Kidney epithelial cell (primary cell): ENCODE measurements at places on chromosomes 7 and 10.

DNA sequence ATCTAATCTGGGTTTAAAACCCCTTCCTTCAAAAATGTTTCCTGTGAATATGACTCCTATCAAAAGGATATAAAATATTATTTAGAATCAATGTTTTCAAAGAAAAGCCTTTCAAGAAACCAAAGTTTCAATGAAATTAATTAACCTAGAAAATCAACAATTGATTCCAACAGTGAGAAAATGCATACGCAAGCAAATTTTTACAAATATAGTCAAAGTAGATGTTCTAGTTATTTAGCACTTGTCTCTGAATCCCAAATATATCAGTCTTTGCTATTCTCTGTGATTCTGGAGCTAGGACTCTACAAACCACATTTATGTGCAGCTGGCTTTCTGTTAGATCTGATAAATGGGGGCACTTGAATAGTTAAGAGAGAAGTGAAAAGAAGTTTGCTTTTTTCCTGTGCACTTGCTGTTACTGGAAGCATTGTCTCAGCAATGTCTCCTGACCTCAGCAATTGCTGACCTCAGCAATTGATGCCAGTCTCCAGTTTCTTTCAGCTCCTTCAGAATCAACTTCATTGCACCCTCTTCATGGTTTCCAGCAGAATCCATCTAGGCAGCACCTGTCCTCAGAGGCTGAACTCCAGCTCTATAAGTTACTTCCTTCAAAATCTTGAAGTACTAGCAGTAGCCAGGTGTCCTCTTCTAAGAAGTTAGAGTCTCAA, 879.9 kb upstream of the LRRN3 start:
- DNase-seq, result no peak

- no peak for DNase-seq
Observed at GRCh38 chr10:5465976-5466450, 33.4 kb downstream of the CALML5 start.

GRCh38 chr10:79132681-79133381, 64.1 kb downstream of the ZMIZ1 start:
- DNase-seq, result no peak

DNA sequence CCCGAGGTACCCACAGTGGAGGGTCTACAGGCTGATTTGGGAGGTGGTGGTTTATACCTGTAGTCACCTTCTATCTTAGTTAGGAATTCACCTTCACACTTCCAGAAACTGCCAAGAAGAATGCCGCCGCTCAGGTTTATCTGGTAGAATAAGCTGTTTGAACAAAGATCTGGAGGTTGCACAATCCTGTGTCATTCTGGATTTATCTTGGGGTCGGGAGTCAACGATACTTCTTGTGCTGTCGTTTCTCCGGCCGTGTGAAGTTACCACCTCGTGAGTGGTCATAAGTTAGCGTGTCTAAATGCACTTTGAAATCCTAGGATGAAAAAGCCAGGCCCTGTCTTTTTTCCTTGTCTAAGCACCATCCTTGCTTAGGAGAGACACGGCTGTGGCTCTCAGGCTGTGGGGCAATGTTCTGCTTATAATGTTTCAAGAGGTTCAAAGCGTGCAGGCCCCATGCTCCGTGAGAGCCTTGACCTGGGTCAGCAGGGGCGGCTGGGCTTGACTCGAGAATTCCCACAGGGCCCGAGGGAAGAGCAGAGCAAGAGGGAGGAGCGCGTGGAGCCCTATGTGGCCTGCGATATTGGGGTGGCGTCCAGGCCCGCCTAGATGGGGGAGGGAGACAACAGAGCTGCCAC, 35.5 kb downstream of the GRIFIN start:
- no peak for DNase-seq

- DNase-seq, result no peak
Observed at GRCh38 chr7:159027056-159027788, 117.4 kb downstream of the VIPR2 start.

DNA sequence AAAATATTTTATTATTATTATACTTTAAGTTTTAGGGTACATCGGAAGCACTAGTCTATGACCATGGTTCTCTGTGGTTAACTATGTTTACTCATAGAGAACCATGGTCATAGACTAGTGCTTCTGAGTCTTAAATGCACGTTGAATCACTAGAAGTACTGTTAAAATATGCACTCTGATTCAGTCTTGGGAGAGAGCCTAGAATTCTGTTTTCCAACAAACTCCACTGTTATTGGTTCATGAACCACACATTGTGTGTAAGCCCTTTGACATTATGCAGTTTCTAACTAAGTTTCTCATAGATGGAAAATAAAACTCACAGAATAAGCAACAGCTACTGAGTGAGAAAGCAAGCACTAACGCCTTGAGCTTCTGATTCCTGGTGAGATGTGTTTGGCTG, 1120.6 kb downstream of the SORCS1 start:
- peak; percentile 21 for DNase-seq

- DNase-seq, result no peak
Observed at GRCh38 chr10:100875484-100876166, 37.1 kb upstream of the SLF2 start.

GRCh38 chr7:20267482-20267881, 50.3 kb upstream of the MACC1 start:
- DNase-seq, result no peak

DNA sequence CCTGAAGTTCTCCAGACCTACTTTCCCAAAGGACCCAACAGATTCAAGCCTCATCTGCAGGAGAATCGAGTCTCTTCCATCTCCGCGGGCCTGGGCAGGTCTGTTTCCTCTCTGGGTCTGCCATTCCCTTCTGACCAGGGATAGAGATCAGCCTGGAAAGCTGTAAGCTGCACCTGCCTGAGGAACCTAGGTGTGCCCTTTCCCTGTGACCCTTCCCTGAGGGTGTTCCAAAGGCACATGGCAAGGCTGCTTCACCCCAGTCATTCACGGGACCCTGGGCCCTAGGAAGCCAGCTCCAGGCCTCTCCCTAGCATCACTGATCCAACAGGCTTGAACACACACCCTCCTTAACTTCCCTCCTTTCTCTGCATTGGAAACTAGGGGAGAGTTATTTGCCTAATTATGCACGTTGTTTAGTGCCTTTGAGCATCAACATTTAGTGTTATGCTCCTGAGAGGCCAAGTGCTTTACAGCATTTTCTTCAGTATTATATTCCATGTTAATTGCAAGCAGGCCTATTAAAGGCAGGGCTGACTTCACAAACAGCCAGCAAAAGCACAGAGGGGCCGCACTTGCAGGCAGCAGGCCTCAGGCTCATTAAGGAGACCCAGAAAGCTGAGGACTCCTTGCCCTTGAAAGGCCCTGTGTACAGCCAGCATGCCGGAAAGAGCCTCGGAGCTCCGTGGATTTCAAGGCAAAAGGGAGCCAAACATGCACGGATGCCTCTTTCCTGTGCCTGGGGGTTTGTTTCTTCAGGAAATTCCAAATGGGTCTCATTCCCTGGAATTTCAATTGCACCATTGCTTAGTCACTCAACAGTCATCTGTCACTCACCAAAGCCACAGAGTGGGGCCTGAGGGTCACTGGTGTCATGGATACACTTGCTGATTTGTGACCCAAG, 91.0 kb upstream of the FAM20C start:
- DNase-seq, result peak; percentile 67

DNA sequence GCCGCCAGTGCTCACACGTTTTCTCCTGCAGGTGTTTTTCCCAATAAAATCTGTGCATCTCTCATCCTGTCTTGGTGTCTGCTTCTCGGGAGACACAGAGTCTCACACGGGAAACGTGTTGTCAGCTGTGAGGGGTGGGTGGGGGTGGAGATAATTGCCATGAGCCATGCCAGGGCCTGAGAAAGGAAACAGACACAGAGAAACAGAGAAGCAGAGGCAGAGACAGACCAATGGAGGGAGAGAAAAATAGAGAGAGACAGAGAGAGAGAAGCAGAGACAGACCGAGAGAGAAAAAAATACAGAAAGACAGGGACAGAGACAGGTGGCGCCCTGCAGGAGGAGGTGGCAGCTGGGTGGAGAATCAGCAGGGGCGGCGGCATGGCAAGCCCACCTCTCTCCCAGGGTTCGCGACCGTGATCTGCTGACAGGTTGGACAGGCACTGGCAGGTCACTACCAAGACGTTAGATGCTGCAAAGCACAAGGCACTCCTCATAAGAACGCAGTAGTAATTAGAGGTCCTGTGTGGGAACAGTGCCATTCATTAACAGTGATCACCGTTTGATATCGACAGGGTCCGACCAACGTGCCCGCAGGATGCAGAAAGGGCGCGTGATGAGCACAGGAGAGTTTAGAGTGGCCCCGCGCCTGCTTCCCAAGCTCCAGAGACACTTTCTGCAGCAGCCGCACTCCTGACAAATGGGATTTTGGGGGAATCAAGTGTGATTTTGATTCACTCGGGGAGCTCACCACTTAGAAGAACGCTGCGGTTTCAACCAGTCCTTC, 70.5 kb upstream of the INSIG1 start:
- no peak for DNase-seq

GRCh38 chr7:106813705-106814305, 51.3 kb upstream of the PIK3CG start:
- no peak for DNase-seq

- DNase-seq, result no peak
Observed at GRCh38 chr7:133688483-133689239, 435.8 kb downstream of the EXOC4 start.

DNA sequence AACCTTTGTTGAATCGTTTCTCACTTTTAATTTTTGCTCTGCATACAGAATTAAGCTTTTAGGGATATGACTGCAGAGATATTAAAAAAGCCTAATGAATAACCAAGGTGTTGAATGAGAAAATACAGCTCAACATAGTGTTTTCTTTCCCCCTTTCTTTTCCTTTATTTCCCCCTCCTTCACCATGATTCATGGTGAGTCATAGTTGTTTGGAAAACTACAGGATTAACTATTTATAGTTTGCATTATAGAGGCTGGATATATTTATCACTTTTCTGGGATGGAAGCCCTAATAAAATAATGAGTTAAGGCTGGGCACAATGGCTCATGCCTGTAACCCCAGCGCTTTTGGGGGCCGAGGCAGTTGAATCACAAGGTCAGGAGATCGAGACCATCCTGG, 115.0 kb downstream of the DNAJB9 start:
- DNase-seq, result no peak

- no peak for DNase-seq
Observed at GRCh38 chr7:30977896-30978564, 14.3 kb downstream of the GHRHR start.

- DNase-seq, result no peak
Observed at GRCh38 chr10:122201401-122201800, 69.7 kb upstream of the BTBD16 start.

DNA sequence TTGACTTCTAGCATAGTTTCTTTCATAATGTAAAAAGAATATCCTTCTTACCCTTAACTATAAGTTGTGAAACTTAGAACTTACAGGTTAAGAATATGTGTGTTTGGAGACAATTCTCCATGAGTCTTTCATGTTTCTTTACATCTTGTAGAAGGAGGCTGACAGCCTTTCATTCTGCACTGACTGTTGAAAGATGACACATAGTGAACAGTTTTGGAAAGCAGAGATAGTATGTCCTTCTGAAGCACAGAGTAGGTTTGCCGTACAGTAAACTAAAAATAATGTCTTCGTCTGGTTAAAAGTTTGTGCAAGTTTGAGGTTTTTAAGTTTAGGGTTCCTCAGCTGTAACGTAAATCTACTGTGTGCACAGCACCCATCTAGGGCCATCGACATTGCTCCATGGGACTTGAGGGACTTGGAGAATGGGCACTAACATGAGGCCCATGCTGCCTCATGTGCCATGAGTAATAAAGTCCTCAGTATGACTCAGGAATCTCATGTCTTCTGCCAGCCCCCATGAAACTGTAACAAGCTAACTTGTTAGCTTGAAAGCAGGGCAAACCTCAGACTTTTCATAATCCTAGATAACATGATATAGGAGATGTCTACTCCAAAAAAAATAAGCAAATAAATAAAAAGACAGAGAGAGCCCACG, 24.5 kb upstream of the ELAPOR2 start:
- no peak for DNase-seq

DNA sequence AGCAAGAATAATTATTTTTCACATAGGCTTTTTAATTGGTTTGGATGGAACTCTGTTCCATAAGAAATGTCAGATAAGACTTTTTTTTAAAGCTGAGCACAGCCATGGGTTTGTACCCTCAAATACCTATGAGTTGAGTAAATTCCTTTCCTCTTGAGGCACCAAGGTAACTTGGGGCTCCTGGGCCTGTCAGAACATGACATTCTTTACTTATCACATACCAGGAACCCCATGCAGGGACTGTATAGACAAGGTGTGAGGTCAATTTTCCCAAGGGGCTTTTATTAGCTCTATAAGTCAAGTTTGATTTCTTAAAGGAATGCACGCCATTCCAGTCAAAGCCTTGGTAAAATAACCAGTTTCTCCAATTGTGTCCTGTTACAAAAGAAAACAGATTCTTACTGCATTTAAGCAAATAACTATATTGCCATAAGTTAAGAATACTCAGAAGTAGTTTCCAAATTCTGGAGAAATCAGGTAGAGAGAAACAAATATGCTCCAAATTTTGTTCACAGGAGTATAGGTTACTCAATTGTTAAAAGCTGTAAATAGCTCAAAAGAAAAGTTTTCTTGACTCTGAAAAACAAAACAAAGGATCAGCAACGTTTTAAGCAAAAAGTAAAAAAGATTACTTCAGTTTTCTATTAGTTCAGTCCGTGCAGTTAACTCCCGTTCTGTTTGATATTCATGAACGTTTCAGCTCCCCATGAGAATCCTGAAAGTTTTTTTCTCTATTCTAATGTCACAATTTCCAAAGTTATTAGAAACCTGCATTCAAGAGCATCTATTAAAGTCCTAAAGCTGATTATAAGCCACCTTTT, 167.5 kb upstream of the NAMPT start:
- DNase-seq, result no peak

- no peak for DNase-seq
Observed at GRCh38 chr10:16063350-16063749, 203.0 kb upstream of the MINDY3 start.

DNA sequence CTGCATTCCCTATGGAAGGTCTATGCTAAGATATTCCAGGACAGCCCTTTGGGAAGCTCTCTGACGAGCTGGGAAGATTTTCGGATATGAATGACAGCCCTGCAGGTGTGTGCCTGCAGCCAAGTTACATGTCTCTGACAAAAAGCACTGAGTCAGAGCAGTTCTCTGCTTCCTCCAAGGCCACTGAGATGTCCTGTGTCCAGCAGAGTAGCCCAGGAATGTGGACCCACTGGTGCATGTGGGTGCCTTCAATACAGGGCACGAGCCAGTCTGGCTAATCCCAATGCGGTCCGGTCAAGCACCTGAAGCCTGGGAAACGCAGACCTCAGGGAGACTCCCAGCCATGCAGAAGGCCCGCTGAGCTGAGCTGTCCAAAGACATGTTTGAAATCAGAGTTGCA, 565.7 kb downstream of the TCERG1L start:
- no peak for DNase-seq

DNA sequence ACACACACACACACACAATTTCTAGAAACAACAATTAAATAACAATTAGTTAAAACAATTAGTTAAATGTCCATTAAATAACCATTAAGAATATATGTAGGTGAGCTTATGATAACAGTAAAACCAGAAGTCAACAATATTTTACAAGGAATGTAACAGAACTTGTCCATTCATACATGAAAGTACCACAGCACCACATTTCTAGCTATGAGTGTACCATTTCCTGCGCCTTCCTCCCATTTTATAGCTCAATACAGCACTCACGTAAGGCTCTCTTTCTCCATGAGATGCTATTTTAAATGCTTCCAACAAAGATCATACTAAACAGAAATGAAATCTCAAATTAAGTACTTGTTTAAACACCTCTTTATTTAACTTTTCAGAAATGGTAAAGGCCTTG, 367.3 kb upstream of the ZWINT start:
- DNase-seq, result no peak

GRCh38 chr10:98408799-98409198, 6.2 kb downstream of the PYROXD2 start:
- no peak for DNase-seq

GRCh38 chr10:52128056-52128683, 185.9 kb upstream of the DKK1 start:
- no peak for DNase-seq

GRCh38 chr10:132176623-132177500, 9.9 kb upstream of the DPYSL4 start:
- DNase-seq, result no peak
